ENCODE measurements at places on chromosomes 4 and X.

DNA sequence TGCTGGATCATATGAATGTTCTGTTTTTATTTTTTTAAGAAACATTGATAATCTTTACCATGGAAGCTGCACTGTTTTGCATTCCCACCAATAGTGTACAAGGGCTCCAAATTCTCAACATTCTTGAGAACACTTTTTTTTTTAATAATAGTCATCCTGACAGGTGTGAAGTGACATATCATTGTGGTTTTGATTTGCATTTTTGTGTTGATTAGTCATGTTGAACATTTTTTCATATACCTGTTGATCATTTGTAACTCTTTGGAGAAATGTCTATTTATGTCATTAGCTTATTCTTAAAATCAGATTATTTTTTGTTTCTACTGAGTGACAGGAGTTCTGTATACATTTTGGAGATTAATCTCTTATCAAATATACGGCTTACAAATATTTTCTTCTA is 408.5 kb downstream of the GLUD2 start:
- no peak for DNase-seq

DNA sequence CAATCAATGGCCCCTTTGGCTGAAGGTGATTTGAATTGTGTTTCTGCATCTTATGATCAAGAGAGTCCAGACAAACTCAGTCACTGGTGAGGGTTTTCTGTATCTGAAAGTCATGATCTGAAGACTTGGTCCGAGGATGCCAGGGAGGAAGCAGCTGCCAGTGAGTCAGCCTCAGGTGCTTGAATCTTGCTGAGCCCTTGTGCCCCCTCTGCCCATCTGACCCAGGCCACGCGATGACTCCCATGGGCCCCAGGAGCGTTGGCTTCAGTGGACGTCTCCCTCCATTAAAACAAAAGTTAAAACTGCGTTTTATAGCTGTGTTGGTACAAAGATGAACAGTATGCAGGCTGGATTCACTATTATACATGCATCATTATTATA is 62.0 kb downstream of the HTRA3 start:
- DNase-seq = no peak

DNA sequence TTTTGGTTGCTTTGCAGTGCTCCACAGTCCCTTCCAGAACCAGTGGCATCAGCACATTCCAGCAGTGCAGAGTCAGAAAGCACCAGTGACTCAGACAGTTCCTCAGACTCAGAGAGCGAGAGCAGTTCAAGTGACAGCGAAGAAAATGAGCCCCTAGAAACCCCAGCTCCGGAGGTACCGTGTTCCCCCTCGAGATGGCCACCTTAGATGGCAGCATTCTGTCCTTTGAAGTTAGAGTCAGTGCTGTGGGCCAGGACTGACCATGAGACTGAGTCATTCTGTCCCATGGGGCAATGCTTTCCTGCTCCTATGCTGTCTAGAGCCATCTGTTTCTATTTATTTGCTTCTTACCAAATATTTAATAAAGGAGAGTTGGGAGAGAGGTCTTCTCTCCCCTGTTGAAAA is 112.3 kb downstream of the KLHL8 start:
- no peak for DNase-seq

DNA sequence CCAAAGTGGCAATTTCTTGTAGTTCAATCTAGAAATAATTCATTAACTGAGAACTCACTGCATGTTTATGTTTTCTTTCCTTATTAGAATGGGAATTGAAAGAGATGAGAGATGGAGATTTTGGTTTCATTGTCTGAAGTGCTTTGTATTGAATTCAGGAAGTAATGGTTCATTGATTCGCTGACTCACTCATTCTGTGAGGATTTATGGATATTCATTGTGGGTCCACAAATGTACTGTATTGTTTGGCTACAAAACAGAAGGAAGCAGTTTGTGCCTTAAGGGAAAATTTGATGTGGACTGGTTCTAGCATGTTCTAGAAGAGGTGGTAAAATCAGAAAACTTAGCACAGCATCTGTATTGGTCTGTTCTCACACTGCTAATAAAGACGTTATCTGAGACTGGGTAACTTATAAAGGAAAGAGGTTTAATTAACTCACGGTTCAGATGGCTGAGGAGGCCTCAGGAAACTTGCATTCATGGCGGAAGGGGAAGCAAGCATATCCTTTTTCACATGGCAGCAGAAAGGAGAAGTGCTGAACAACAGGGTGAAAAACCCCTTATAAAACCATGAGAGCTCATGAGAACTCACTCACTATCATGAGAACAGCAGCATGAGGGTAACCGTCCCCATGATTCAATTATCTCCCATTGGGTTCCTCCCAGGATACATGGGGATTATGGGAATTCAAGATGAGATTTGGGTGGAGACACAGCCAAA is 132.3 kb upstream of the VCX3A start:
- DNase-seq = no peak

GRCh38 chr4:97185233-97185632 is 958.0 kb downstream of the STPG2 start:
- DNase-seq = no peak

- no peak for DNase-seq
Measured at GRCh38 chr4:87406462-87406861, 15.5 kb upstream of the HSD17B11 start.

DNA sequence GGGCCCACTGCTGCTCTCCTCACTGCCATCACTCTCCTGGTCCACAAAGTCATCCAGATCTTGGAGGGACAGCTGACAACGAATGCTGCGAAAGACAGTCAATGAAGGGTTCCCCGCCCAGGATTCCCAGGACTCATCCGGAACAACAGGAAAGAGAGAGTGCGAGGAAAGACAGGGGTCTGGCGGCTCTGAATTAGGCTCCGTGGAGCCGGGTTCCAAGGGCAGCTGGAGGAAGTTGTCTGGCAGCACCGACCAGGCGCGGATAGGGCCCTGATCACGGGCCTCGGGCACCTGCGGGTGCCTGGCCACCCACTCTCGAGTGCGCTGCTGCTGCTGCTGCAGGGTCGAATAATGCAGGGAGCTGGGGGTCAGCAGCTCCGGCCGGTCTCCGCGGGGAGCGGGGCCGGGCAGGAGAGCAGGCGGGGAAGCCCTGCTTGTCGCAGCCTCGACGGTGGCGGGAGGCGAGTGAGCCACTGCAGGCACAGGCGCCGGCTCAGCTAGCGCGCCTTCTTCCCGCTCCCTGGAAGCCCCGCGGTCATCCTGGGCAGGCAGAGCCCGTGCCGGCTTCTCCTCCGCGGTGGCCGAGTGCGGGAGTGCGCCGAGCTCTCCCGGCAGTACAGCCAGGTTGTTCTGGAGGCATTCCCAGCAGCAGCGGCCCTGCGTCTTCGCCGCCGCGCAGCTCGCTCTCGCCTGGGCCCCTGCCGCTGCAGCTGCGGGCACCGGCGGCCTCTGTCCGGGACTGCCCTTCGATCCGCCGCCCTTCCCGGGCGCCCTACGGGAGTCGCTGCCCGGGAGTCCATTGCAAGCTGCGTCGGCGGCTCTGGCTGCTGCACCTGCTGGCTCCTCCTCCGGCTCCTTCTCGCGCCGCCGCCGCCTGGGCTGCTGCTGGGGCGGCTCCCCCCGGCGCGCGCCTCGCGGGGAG is 1.1 kb downstream of the SOWAHB start:
- peak; percentile 41 for DNase-seq

DNA sequence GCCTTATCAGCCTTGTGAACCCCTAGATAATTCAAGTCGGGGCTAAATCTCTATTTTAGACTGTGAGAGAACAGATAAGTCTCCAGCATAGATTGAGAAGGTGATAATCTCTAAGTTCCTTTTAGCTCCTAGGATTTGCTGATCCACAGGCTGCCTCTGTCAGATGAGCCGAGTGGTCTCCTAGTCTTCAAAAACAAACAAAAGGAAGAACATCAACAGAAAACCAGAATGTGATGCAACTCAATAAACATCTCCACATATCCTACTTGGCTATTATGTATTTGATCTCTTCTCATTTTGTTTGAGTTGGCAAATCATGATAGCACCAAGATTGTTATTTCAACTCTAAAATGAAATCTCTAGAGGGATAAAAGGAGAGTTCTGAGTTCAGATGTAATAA is 88.4 kb upstream of the SLC7A11 start:
- no peak for DNase-seq

DNA sequence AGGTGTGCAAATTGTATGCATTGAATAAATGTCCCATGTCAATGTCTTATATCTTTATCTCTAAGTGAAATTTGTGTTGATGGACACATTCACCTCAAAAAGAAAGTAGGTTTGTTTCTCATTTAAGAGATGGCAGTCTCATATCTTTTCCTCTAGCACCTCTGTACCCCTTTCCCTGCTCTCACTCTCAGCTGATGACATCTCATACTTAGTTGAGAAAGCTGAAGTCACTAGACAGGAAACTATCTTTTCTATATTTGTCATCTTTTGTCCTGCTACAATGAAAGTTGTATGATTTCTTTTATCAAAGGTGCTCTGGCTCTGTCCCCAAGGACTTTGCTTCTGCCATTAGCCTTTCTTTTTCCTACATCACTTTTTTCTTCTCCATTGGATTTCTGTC is 84.0 kb upstream of the GRPR start:
- DNase-seq = no peak

DNA sequence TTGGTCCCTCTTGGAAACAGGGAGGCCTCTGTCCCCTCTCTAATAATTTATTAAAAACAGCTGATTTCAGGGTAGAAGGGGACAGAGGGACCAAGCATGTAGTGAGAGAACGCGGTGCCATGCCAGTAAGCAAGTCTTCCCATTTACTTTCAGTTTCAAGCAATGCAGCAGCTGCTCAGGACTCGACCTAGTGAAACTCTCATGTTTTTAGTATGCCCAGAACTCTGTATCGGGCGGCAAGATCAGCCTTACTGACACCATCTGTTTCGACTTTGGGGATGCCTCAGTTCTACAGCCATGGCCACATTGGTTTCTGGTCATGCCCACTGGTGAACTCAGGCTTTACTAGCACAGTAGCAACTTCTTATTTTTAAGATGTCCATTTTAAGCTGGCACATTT is 40.6 kb downstream of the ZNF81 start:
- DNase-seq = no peak

GRCh38 chrX:30748342-30748960 is 95.2 kb downstream of the GK start:
- DNase-seq = no peak

- no peak for DNase-seq
Measured at GRCh38 chr4:108477527-108478108, 142.8 kb upstream of the RPL34 start.

GRCh38 chrX:119401569-119401968 is 2.4 kb downstream of the SLC25A43 start:
- DNase-seq = no peak

DNA sequence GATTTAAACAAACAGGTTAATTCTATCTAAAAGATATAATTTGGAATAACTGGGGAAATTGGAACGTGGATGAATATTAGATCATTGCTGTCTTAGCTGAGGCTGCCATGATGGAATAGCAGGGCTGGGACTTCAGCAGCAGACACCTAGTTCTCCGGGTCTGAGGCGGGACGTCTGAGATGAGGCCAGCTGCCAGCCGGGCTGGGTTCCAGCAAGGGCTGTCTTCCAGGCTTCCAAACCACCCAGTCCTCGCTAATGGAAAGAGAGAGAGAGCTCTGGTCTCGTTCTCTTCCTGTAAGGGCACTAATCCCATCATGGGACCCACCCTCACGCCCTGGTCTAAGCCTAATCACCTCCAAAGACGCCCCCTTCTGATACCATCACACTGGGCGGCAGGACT is 85.7 kb downstream of the ADRA2C start:
- DNase-seq = no peak

- DNase-seq = no peak
Measured at GRCh38 chr4:169604131-169604900, 8.1 kb downstream of the NEK1 start.

DNA sequence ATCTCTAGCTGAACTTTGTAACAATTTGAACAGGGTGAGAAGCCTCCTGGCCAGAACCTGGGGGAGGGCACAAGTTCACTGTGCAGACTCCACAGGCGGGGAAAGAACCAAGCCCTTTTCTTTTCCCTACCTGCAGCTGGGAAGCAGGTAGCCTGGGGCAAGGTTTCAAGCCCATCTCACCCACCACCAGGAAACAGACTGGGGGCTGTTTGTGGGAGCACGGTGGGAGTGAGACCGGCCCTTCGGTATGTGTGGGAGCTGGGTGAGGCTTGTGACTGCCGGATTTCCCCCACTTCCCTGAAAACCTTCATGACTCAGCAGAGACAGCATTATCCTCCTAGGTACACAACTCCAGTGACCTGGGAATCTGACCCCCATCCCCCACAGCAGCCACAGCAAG is 211.7 kb downstream of the ZNF674 start:
- no peak for DNase-seq

- no peak for DNase-seq
Measured at GRCh38 chrX:103538728-103539127, 19.4 kb upstream of the RAB40A start.

- no peak for DNase-seq
Measured at GRCh38 chr4:61661960-61662359, 461.8 kb downstream of the ADGRL3 start.

DNA sequence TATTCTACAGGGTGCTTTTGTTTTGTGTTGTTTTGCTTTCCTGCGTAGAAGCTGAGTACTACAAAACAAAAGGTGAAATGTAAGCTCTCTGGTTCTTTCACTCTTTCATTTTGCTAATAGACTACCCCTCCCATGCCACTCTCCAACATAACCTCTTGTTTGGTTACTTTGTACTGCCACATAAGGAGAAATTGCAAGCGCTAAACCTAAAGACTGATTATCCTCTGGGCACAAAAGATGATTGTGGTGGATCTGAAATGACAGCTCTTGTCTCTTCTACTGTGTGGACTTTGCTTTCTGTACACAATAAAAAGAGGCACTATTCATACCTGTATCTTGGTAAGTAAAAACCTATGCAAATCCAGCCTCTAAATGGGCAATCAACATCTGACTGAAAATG is 5.3 kb downstream of the MBNL3 start:
- no peak for DNase-seq

DNA sequence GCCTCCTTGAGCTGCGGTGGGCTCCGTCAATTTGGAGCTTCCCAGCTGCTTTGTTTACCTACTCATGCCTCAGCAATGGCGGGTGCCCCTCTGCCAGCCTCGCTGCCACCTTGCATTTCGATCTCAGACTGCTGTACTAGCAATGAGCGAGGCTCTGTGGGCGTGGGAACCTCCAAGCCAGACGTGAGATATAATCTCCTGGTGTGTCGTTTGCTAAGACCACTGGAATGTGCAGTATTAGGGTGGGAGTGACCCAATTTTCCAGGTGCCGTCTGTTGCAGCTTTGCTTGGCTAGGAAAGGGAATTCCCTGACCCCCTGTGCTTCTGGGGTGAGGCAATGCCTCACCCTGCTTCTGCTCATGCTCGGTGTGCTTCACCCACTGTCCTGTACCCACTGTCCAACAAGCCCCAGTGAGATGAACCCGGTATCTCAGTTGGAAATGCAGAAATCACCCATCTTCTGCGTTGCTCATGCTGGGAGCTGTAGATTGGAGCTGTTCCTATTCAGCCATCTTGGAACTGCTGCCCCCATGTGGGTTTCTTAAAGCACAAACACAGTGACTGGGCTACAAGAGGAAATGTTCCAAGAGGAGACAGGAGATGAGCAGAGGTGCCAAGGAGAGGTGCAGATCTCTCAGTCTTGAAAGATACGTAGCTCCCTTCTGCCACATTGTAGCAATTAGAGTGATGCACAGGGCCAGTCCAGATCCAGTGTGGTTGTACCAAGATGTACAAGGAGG is 193.0 kb upstream of the IGFBP7 start:
- no peak for DNase-seq

Measured in activated naive CD4-positive, alpha-beta T cell treated with anti-CD3 and anti-CD28 coated beads, Interleukin-2, amount 10 ng/mL, durations not matched to agents 7 days and 5 days (primary cell).